ENCODE measurements at places on chromosomes 13 and 19.

GRCh38 chr19:2777952-2778683, 5.0 kb downstream of the SGTA start:
- DNase-seq = no peak

DNA sequence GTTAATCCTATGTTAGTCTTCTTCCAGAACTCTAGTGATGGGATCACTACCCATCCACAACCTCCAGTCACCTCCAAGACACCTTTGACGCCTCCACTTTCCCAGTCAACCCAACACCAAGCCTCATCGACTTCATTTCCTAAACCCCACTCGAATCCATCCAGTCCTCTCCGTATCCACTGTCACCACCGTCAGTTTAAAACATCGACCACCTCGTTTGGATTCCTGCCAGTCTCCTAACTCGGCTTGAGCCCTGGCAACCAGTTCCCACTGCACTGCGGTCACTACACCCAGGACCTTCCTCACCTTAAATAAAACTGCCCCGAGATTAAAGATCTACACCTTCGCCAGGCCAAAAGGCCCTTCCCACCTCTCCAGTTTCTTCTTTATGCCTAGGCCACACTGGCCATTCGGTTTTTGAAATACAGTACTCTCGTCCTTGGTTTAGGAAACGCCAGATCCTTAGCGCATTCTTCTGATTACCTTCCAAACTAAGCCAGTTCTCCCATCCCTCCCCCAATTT, 1.2 kb downstream of the MTIF3 start:
- no peak for DNase-seq

GRCh38 chr19:8161135-8161646, 11.8 kb upstream of the FBN3 start:
- no peak for DNase-seq

DNA sequence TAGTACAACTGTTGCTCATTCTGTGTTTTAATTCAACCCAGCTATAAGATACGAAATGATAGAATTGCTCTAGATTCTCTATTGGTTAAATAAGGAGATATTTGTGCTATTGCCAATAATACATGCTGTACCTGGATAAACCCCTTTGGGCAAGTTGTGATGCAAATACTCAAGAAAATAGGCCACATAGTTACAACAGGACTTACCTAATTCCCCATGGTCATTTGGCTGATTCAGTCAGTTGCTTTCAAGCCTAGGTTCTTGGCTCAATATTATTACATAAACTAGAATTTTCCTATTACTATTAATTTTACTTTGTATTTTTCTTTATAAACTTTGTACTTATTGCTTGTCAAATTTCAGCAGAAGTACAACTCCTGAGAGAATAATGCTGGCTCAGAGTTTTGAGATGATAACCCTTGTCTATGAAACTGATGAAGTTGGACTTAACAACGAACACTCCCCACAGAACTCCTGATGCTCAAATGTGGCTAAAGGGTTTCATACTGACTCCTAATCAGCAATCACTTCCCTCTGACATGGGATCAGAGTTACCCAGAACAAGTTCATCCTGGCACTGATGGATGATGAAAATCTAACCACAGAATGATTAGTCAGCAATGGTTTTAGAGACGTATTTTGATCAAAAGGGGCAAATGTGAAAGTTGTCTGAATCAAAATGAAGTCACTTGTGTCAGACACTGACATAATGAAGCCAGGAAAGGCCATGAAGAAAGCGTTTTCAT, 221.1 kb downstream of the ITGBL1 start:
- DNase-seq = no peak

DNA sequence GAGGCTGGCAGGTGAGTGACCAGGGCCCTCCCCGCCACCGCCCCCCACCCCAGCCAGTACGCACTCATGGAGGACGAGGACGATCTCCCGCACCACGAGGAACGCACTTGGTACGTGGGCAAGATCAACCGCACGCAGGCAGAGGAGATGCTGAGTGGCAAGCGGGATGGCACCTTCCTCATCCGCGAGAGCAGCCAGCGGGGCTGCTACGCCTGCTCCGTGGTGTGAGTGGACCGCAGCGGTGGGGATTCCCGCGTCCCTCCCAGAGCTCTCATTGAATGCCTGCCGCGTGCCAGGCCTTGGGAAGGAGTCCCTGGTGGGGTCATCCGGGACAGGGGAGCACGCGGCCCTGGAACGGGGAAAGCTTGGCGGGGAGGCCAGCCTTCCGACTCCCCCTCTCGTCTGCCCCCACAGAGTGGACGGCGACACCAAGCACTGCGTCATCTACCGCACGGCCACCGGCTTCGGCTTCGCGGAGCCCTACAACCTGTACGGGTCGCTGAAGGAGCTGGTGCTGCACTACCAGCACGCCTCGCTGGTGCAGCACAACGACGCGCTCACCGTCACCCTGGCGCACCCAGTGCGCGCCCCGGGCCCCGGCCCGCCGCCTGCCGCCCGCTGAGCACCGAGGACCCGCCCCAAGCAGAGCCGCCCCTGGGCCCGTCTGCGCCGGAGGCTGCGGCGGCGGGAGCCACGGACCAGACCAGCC, 4.8 kb upstream of the IFI30 start:
- DNase-seq = no peak

DNA sequence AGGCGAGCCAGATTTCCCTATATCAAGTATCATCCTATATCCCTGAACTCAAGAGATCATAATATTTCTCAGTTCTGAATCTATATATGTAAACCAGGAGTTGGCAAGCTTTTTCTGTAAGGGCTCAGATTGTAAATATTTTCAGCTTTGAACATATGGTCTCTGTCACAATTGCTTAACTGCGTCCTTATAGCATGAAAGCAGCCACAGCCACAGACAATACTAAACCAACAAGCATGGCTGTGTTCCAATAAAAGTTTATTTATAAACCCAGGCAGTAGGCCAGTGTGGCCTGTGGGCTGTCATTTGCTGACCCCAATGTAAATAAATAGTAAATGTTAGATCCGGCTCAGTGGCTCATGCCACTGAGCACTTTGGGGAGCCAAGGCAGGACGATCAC, 12.2 kb upstream of the MYH14 start:
- DNase-seq = no peak

GRCh38 chr13:24243302-24243701, 66.1 kb upstream of the C1QTNF9 start:
- DNase-seq = peak; percentile 15

GRCh38 chr13:99254830-99255229, 3.3 kb downstream of the GPR18 start:
- no peak for DNase-seq

DNA sequence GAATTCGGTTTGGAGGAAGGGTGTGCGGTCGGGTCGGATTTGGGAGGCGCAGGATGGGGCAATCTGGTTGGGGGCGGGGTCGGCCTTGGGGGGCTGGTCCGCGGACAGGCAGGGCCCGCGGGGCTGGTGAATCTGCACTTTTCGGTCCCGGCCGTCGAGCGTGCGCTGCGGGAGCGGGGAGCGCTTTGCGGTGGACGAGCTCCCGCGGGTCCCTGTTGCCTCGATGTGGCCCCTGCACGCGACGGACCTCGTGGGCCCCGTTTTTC, 11.9 kb downstream of the PEAK3 start:
- no peak for DNase-seq

GRCh38 chr13:50990818-50991506, 81.4 kb downstream of the RNASEH2B start:
- DNase-seq = no peak

DNA sequence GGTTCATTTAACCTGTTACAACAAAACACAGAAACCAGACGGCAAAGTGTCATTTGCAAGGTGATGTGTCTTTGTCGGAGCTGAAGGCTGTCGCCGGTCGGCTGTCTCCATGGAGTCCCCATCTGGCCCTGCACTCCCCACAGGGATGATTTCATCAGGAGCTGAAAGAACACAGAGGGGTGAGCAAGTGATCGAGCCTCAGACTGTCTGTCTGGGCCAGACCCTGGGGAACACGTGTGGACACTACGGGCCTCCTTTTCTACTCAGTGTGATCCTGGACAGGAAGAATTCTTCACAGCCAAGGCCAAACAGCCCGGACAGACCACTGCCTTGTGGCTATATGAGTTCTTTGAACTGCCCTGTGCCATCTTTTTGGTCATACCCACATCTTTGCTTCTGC, 85.1 kb downstream of the RNASEH2B start:
- DNase-seq = no peak

- DNase-seq = no peak
These were observed 228.5 kb downstream of the NDFIP2 start for GRCh38 chr13:79709471-79709870.

- no peak for DNase-seq
These were observed 2.0 kb upstream of the PSG6 start for GRCh38 chr19:42919757-42920079.

- DNase-seq = no peak
These were observed 174.4 kb downstream of the NUFIP1 start for GRCh38 chr13:44814836-44815235.

Measured in AML-193 (cell line).